NCI-H187 treated with DMSO at 0.1 percent for 48 hours (cell line): ENCODE measurements at places on chromosomes 5 and 9.

- no peak for DNase-seq
These were observed 389.6 kb downstream of the SEMA5A start for GRCh38 chr5:9156282-9156681.

GRCh38 chr9:130825351-130825651 is 9.8 kb upstream of the ABL1 start:
- DNase-seq, result no peak

GRCh38 chr5:75405296-75405695 is 68.3 kb downstream of the HMGCR start:
- no peak for DNase-seq

- DNase-seq, result no peak
These were observed 148.7 kb upstream of the ERCC6L2 start for GRCh38 chr9:95726756-95727155.

DNA sequence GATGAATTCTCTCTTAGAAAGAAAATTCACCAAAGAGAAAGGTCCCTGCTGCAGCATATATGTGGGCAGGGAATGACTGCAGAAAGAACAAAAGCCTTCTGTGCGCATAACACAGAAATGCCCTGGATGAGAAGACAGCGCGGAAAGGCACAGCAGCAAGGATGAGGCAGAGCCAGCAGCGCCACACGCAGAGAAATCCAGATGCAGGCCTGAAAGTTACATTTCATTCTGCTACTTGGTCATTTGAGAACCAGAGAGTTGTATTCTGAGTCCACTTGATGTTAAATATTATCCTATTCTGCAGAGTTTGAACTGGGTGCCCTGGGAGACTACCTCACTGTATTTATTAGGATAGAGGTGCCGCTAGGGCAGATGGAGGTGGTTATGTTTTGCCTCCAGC is 68.5 kb downstream of the GLDC start:
- no peak for DNase-seq

DNA sequence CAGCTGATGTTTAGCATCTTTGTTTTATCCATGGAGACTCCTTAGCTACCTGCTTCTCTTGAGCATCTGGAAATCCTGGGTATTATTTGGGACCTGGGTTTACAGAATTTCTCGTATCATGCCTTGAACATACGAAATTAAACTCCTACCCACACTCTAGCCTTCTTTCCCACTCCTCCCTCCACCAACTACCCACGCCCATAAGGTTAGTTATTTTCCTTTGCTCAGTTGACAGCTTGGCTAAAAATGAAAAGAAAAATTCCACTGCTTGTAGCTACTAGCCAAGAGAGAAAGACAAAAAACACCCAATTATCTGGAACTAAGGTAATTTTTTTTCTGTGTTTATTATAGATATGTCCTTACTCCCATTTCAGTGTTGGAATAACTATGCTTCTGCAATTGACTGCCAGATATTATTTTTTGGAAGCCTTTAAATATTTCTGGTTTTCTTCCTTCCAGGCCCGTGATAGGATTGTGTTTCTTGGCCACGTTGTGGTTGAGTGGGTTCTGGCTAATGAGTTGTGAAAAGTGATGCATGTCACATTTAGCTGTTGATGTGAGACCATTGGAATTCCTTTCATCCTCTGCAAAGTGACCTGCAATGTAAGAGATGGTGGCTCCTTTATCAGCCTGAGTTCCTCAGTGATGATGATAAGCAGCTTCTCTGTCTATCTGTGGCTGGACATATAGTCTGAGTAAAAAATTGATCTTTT is 308.1 kb downstream of the LRRC70 start:
- DNase-seq, result no peak

DNA sequence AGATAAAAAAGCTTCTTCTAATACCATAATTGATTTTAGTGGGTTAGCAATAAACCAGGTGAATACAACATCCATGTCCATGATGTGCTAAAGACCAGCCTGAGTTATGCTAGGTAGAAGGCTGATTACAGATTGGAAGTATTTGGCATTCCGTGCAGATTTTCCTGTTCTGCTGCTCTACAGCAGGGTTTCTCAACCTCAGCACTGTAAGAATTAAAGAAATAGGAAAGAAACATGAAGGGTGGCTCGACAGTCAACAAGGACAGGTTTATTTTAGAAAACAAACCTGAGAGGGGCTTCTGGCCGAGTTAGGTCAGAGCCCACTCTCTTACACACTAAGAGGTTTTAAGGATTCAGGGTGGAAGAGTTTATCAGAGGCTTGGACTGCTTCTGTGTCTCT is 42.3 kb downstream of the ZFAND5 start:
- DNase-seq, result no peak

- no peak for DNase-seq
These were observed 803 bp downstream of the C9orf152 start for GRCh38 chr9:110207071-110207641.

DNA sequence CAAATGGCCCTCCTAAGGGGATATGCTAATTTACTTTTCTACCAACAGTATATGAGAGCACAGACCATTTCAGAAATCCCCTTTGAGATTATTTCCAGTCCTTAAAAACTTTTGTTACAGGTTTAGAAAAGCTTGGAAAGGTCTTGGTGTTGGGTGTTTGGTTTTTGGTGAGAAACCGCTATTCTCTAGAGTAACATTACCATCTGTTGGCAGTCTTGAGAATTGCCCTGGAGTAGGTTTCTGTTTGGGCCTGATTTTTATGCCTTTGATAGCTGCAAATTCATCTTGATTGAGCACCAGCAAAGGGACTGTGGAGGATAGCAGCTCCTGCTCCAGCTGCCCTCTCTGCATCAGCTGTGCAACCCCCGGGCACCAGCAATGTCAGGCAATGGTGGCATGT is 8.0 kb downstream of the NUDT2 start:
- DNase-seq, result no peak

- no peak for DNase-seq
These were observed 19.0 kb downstream of the ABL1 start for GRCh38 chr9:130854092-130854491.

DNA sequence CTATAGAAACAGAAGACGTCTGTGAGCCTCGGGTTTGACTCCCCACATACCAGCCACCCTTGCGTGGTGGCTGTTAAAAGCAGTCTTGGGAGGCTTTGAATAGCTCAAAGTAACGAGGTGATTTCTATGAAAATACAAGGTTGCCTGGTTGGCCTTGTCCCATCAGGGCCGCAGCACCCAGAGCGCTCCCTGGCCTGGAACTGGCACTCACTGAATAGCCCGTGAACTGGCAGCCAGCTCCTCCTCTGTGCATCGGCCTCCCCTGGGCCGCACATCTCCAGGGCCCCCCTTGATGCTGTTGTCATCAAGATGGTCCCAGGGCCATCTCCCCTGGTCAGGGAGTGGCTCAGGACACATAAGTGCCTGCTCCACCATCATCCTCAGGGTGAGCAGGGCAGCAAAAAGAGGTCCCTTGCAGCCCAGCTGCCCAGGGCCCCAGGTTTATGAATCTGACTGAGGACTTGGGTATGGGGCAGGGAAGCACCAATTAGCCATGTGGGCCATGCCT is 144.6 kb upstream of the PPP1R26 start:
- no peak for DNase-seq

GRCh38 chr9:81827616-81828296 is 100.5 kb upstream of the SPATA31D4 start:
- DNase-seq, result no peak

DNA sequence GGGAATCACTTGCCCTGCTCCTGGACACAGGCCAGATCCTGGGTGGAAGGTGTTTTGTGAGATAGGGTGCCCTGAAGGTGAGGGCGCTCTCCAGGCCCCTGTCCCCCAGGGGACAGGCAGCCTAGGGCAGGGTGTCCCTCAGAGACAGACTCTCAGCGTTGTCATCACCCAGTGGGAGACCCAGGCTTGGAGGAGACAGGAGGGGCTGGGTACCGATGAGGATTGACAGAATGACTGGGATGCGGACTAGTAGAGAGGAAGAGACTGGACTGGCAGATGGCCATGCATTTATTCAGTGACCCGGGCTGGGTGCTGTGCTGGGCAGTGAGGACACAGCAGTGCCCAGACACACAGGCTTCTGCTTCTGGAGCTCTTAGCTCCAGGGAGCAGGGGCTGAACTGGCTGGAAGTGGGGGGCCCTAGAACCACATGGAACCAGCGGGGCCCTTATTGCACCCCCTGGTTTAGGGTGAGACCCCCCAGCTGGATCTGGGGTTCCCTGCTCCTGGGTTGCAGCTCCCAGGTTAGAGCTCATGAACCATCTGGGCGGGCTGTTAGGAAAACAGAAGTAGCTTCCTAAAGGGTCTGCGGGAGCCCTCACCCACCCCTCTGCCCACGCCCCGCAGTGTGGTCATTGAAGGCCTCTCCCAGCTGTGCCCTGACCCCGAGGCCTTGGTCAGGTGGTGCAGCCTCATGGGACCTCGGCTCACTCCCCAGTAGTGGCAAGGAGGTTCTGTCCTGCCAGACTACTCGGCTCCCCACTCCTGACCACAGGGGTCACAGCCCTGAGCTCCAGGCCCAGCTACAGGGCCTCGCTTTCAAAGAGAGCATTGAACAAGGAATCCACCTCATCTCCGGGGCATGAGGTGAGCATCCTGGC is 116.7 kb upstream of the LMX1B start:
- no peak for DNase-seq

DNA sequence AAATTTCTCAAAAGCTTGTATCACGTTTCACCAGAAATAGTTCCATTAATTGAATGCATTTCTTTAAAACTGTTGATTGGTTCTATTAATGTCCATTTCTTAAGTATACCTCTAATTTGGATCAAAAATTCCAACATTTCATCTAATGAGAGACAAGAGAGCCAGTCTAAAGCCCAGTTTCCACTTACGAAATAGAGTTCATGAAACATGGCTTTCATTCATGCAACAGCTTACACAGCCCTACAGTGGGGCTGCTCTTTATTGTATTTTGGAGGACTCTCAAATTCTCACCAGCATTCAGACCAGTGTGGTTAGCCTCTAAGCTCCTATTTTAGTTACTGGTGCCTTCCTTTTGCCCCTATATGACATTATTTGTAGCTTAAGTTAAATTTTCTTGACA is 566.9 kb upstream of the RGMB start:
- no peak for DNase-seq

GRCh38 chr5:55853818-55854217 is 2.7 kb downstream of the IL31RA start:
- DNase-seq, result no peak

GRCh38 chr5:83414601-83415000 is 56.9 kb upstream of the VCAN start:
- no peak for DNase-seq

- DNase-seq, result no peak
These were observed 53.7 kb downstream of the PLAC8L1 start for GRCh38 chr5:146051678-146052077.

- DNase-seq, result no peak
These were observed 171.1 kb upstream of the FSTL4 start for GRCh38 chr5:133783481-133783880.

GRCh38 chr5:51977014-51977413 is 593.8 kb downstream of the ISL1 start:
- DNase-seq, result no peak

DNA sequence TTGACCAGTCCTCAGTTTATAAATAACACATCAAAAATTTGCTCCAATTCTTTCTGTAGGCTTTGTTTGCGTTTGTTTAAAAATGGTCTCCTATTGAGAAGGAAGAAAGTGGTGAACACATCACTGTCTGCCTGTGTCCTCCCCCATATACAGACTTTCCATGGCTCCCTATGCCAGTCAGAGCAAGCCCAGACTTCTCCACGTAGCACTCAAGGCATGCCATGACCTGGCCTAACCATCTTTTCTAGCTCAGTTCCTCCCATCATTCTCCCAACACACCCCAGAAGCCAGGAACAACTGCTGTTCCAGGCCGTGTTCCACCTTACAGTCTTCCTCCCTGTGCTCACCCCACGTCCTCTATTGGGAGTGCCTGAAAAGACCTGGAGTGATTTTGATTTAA is 129.6 kb upstream of the ZNF618 start:
- no peak for DNase-seq

DNA sequence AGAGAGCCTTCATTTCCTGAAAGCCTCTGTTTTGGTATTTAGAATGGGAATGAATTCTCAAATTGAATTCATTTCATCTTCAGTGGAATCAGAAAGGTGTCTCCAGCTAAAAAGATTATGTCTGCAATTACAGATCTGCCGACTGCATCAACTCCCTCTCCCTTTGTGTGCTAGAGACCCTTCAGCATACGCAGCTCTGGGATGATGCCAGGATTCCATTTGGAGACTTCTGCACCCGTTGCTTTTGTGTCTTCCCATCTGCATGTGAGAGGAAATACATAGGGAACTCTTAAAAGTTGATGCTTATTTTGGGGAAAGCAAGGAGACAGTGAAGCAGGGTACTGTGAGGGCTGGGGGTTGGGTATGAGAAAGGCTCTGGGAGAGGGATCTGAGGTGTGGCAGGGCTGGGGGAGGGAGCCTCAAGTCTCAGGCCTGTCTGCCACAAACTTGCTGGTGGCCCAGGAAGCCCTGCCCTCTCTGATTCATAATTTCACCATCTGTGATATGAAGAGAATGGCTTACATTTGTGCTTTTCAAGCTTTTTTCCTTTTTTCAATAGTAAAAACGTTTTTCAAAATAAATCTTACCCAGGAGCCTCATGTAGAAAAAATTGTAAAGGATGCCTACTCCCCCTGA is 89.7 kb upstream of the SAP30L start:
- DNase-seq, result no peak

GRCh38 chr9:83242066-83242465 is 179.1 kb upstream of the RASEF start:
- DNase-seq, result no peak

GRCh38 chr5:51326844-51327243 is 56.4 kb upstream of the ISL1 start:
- DNase-seq, result no peak

- DNase-seq, result no peak
These were observed 1.6 kb downstream of the NREP start for GRCh38 chr5:111755345-111755941.

GRCh38 chr5:2453781-2454180 is 297.7 kb downstream of the IRX2 start:
- DNase-seq, result no peak

DNA sequence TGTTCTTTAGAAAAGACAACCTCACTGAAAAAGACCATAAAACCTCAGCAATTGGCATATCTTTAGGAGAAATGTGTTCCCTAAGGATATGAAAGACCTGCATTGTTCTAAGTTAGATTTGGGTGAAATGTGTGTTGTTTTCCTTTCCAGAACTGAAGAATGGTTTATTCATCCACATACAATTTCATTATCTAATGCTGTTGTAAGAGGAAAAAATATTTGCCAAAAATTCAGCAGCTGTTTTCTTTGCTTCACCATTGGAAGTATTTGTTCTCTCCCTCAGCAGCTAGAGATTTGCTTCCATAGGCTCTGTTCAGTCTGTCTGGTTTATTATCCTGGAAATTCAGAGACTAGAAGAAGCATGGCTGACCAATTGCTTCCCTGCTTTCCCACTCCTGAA is 150.9 kb downstream of the ISOC1 start:
- no peak for DNase-seq

- DNase-seq, result no peak
These were observed 391.8 kb upstream of the CD180 start for GRCh38 chr5:67588389-67588788.

DNA sequence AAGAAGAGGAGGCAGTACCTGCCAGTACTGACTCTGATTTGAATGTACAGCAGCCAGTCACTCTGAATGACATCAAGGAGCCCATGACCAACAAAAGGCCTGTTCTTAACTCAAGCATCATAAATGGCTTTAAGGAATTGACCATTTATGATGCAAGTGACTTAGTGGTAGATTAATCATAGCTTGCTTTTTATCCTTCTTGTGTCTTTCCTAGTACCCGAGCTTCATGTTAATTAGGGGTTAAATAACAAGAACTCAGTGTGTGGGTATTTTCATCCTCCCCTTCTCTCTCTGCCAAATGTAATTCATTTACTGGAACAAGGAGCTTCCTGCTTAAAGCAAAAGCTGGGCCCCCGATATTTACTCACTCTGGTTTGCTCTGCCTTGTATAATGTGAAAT is 146.5 kb downstream of the UNC13B start:
- no peak for DNase-seq
